Activated T-helper 17 cell treated with anti-CD3 and anti-CD28 coated beads, Interleukin-2, amount 50 U/mL, for 72 hours (primary cell): ENCODE measurements at places on chromosomes 12 and 14. TPM values are rescaled to one million over a fixed set of nuclear protein-coding genes. Genes with fewer than 3 reads are reported as not detected.

GPR68 gene
- 36.8 TPM for total RNA-seq

DNA sequence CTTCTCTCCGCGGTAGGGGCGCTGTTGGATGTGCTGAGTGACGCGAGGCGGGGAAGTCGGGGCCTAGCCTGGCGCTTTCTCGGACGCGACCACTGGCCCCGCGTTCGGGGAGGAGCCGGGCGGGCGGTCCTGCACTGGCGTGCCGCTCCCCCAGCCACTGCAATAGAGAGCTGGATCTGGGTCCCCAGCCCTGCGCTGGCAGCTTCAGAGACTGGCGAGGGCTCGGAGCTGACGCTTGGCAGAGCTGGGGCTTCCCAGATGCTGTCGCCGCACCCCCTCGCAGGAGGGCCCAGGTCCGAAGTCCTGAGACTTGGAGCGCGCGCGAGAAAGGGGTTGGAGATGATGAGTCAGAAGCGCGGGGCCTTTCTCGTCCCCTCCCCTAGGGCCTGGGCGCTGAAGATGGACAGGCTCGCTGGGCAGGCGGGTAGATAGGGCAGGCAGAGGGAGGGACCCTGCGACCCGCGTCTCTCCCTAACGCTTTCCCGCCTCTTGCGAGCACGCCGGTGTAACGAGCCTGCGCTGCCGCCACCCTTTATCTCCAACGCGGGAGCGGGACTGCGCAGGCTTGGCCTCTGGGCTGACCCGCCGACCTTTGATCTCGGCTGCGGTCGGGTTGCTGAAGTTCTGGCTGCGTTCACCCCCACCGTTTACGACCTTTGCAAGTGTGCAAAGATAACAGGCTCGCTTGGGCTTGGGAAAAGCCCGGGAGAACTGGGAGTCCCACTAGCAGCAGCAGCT lies 3.0 kb downstream of the TMEM253 start:
- peak; percentile 89 for ATAC-seq

- no peak for ATAC-seq
Measured at GRCh38 chr14:24908592-24909236, 141.2 kb downstream of the STXBP6 start.

- ATAC-seq = no peak
Measured at GRCh38 chr12:21912318-21912717, 28.9 kb downstream of the ABCC9 start.
